Activated CD8-positive, alpha-beta T cell treated with anti-CD3 and anti-CD28 coated beads, Interleukin-2, amount 10 ng/mL, durations not matched to agents 7 days and 5 days (primary cell): ENCODE measurements at places on chromosomes 12 and 14. TPM values are rescaled to one million over a fixed set of nuclear protein-coding genes. Genes with fewer than 3 reads are reported as not detected.
A peak's percentile ranks its signal among the peaks of the same experiment; 100 is the strongest.

- H3K4me1 ChIP-seq, result no peaks in the 10 kb centered on the region
- H3K27ac ChIP-seq, result no peak overlapping the region
- H3K27me3 ChIP-seq, result peaks cover 29% of the 10 kb centered on the region
- H3K4me3 ChIP-seq, result no peak overlapping the region
- DNase-seq, result peak; percentile 41
- no peaks in the 10 kb centered on the region for H3K36me3 ChIP-seq
These were observed 25.5 kb upstream of the FBXO34 start for GRCh38 chr14:55245657-55246268.

DNA sequence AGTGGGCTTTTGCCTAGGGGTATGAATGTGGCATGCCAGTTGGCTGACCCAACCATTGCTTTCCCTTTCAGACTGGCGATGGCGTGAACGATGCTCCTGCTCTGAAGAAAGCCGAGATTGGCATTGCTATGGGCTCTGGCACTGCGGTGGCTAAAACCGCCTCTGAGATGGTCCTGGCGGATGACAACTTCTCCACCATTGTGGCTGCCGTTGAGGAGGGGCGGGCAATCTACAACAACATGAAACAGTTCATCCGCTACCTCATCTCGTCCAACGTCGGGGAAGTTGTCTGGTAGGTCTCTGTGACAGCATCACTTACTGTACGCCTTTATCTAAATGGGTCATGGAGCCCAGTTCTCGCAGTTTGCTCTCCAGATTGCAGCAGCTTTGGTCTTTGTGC, 61.1 kb downstream of the ATP2A2 start:
- H3K36me3 ChIP-seq, result peaks cover 84% of the 10 kb centered on the region
- H3K4me1 ChIP-seq, result no peaks in the 10 kb centered on the region
- no peaks in the 10 kb centered on the region for H3K27me3 ChIP-seq
- H3K27ac ChIP-seq, result no peak overlapping the region
- no peak for DNase-seq

- no peaks in the 10 kb centered on the region for H3K4me1 ChIP-seq
- no peaks in the 10 kb centered on the region for H3K36me3 ChIP-seq
- no peak for DNase-seq
- H3K27ac ChIP-seq, result no peak overlapping the region
- no peak overlapping the region for H3K4me3 ChIP-seq
- H3K27me3 ChIP-seq, result peaks cover 5% of the 10 kb centered on the region
These were observed 122.7 kb downstream of the SSPN start for GRCh38 chr12:26317942-26318575.

GRCh38 chr12:65188179-65188701, 18.9 kb downstream of the LEMD3 start:
- no peak overlapping the region for H3K27ac ChIP-seq
- no peaks in the 10 kb centered on the region for H3K27me3 ChIP-seq
- peaks cover 76% of the 10 kb centered on the region for H3K36me3 ChIP-seq
- H3K4me1 ChIP-seq, result peaks cover 71% of the 10 kb centered on the region

GRCh38 chr12:79252358-79253075, 387.9 kb downstream of the SYT1 start:
- H3K4me1 ChIP-seq, result no peaks in the 10 kb centered on the region
- H3K36me3 ChIP-seq, result no peaks in the 10 kb centered on the region
- H3K27ac ChIP-seq, result no peak overlapping the region
- no peaks in the 10 kb centered on the region for H3K27me3 ChIP-seq
- DNase-seq, result no peak

DNA sequence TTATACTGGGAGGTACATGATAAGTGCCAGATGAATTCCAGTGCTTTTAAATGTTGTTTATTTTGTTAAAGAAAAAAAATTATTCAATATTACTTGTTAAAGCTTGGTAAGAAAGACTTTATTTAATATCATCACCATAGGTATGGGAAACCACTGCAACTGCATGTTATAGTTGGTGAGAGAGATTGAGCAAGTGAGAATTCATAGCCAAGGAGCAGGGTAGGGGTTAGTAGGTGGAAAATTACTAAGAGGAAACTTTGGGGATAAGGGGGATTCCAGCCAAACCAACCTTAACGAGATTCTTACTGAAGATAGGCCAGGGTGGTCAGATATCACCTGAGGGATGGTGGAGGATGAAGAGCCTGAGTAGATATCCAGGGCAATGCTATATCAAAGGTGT, 38.4 kb downstream of the SLC16A7 start:
- peaks cover 23% of the 10 kb centered on the region for H3K36me3 ChIP-seq
- DNase-seq, result no peak
- peaks cover 1% of the 10 kb centered on the region for H3K4me1 ChIP-seq
- no peaks in the 10 kb centered on the region for H3K27me3 ChIP-seq
- H3K4me3 ChIP-seq, result no peak overlapping the region
- no peak overlapping the region for H3K27ac ChIP-seq

Gene SPSB2
- total RNA-seq, result 11.2 TPM
